ENCODE measurements at places on chromosomes 5 and 9.

DNA sequence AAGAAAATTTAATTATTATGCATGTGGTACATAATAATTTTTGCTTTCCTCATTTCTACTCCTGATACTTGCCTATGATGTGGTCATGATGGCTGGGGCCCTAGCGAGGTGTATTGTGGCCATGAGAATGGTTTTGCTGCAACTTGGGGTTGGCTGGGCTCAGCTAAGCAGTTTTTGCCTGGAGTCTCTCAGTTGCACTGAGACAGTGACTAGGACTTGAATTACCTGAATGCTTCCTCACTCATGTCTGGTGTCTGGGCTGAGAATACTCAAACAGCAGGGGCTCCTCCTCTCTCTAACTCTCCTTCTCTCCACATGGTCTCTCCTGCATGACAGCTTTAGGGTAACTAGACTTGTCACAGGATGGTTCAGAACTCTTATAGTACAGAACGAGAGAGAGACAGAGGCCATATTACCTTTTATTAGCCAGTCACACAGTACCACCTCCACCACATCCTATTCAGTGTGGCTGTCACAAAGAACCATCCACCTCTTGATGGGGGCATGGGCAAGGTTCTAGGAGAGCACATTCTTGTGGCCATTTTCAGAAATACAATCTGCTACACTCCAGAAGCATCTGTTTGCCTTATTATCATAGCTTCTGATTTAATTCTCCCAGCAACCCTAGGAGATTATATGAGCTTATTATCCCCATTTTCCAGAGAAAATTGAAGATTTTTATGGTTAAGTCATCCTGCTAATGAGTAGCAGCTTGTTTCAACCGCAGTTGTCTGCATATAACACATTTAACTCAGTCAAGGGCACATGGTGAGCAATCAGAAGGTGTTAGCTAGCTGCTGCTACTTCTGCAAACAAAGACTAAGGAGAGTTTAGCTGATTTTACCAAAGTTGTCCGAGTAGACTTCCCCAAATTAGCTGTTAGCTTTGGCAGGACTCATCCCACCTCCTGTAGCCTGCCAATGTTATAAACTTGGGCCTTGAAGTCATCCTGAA is 245.1 kb downstream of the DOCK8 start:
- no peak for DNase-seq

DNA sequence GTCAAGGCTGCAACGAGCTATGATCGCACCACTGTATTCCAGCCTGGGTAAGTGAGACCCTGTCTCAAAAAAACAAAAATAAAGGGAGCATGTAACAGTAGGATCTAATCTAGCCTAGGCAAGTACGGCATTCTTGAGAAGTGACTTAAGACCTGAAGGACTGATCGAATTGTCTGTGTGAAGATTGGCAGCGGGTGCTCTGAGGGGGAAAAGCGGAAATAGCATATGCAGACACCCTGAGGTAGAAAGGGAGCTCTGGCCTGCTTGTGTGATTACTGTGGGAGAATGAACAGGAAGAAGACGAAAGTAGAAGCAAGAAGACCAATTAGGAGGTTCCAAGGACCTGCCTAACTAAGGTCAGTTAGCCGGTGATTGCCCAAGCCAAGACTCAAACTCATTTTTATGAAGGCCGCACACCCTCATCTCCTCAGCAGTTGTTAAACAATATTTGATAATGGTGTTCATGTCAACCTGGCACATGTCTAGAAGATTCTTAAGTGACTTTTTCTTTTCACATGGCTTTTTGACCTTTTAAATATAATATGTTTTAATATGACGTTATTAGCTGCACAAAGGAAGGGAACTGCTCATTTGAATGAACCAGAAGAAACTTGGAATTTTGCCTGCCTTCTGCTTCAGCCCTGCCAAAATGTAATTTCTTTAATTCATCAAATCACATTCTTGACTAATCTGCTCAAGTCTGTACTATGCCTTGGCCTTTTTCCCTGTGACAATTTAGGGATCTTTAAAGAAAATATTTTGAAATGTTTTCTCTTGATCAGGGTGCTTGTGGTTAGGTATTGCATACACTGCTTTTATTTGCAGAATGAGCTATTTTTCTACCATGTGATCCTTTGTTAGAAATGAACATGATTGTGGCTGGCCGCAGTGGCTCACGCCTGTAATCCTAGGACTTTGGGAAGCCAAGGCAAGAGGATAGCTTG is 289.2 kb upstream of the DMRT1 start:
- no peak for DNase-seq

DNA sequence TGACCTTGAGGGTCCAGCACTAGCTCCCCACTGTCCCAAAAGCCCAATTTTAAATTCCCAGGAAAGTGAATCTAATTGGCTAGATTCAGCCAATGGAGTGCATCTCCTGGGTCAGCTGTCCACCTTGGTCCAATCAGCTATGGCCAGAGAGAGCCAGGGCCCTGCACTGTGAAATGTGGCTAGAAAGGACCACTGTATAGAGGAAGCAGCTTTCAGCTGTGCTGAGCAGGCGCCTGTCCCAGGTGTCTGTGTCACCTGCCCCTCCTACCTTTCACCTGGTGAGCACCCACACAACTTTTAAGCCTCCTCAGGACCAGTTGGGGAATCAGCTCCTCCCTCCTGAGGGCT is 186.2 kb downstream of the DRD1 start:
- no peak for DNase-seq

- no peak for DNase-seq
These were observed 1435.7 kb downstream of the MAT2B start for GRCh38 chr5:164941132-164941531.

DNA sequence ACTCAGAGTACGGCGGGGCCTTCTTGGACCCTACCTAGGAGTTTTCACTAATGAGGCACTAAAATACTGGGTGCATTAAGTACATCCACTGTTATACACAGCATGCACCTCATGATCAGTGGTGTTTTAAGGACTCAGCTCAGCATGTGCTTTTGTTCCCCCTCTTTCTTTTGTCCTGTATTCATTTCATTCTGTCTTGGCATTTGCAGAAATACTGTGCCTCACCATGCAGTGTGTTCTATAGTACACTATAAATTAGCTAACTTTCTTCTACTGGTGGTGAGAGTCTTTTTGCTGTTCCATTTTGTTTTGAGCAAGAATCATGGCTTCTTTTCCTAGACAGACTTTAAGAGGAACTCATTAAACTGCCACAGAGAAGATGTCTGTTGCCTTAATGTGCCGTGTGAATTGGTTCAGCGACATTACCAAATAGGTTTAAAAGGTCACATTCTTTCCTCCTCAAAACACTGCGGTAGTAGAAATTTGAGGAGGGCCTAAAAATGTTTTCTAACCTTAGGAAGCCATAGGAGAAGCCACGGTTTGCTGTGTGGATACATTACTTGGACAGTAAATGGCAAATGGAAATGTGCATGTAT is 276.6 kb downstream of the MAST4 start:
- DNase-seq = no peak

- no peak for DNase-seq
These were observed 33.9 kb upstream of the NKX2-5 start for GRCh38 chr5:173268750-173269432.

GRCh38 chr5:150656191-150657132 is 4.6 kb upstream of the MYOZ3 start:
- DNase-seq = peak; percentile 57

DNA sequence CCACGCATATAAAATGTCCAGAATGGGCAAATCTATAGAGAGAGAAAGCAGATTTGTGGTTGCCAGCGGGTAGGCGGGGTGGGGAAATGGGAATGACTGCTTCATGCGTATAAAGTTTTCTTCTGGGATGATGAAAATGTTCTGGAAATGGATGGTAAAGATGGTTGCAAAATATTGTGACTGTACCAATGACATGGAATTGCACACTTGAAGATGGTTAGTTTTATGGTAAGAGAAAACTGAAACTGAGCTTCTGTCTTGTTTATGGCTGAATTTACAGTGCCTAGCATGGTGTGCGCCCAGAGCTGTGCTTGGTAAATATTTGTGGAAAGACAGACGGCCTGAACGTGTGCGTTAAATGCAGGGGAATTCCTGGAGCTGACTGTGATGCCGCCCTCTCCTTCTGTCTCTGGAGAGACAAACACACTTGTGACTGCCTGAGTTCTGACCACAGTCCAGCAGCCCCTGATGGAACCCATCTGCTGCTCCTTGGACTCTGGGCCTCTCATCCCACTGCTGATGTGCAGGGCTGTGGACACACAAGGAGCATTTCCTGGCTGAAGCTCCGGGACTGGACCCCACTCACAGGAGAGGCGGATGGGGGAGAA is 8.6 kb upstream of the PTGES start:
- DNase-seq = no peak

- DNase-seq = peak; percentile 55
These were observed 1306.5 kb upstream of the CDH9 start for GRCh38 chr5:28344836-28345433.

DNA sequence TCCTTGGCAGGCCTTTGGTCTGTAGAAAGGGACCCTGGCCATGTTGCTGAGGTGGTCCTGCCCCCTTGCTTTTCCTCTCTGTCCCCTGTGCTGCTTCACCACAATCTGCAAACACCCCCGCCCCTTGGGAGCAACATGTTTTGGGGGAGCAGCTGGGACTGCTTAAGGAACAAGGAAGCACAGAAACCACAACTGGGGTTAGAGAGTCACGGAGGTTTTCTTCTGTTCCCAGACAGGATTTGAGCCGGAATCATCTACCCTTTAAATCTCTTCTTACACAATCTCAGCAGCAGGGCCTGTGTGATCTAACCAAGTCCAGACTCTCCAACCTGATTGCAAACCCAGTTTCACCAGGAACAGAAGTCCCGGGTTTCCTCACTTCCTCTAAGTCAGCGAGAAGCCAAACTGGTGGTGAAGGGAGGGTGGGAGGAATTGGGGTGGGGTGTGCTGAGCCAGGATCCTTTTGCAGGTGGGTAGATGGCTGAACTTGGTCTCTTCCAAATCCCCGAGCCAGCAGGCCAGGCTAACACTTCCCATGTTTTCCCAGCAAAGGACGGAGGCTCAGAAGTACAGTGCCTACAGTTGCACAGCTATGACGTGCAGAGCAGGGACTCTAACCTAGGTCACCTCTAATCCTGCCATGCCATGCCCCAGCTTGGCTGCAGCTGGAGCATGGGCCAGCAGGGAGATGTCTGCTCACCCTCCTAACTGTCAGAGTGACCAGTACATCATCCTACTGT is 25.0 kb downstream of the SH3PXD2B start:
- no peak for DNase-seq

DNA sequence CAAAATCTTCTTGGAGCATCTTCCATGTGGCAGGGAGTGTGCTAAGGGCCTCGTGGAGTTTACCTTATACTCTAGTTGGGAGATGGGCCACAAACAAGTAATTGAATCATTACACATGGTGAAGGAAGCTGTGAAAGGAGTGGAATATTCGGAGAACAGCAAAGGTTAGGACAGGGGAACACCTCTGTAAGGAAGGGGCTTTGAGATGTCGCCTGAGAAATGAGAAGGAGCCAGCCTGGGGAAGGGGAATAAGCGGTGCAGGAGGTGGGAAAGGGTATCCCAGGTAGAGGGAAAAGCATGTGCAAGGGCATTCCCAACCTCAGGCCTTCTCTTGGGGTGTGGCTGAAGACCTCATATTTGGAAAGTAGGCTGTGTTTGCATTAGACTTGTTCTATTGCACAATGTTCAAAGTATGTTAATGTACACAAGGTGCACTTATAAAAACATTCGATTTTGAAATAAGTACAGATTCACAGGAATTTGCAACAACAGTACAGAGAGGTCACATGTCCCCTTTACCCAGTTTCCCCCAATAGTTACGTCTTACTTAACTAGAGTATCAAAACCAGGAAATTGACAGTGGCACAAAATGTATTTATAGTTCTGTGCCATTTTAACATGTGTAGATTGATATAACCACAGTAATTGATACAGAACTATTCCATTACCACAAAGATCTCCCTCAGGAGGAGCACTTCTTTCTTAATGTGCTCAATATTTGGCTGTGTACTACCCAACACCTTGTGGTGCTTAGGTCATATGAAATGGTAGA is 2.4 kb upstream of the STOM start:
- DNase-seq = no peak

- no peak for DNase-seq
These were observed 116.8 kb upstream of the TBC1D2 start for GRCh38 chr9:98372077-98372836.

GRCh38 chr5:9297134-9297533 is 248.7 kb downstream of the SEMA5A start:
- no peak for DNase-seq

- DNase-seq = no peak
These were observed 27.4 kb upstream of the F2RL1 start for GRCh38 chr5:76791461-76791860.

GRCh38 chr5:54832045-54832444 is 153.3 kb downstream of the ESM1 start:
- DNase-seq = no peak

GRCh38 chr5:98839469-98840383 is 66.3 kb downstream of the RGMB start:
- no peak for DNase-seq

DNA sequence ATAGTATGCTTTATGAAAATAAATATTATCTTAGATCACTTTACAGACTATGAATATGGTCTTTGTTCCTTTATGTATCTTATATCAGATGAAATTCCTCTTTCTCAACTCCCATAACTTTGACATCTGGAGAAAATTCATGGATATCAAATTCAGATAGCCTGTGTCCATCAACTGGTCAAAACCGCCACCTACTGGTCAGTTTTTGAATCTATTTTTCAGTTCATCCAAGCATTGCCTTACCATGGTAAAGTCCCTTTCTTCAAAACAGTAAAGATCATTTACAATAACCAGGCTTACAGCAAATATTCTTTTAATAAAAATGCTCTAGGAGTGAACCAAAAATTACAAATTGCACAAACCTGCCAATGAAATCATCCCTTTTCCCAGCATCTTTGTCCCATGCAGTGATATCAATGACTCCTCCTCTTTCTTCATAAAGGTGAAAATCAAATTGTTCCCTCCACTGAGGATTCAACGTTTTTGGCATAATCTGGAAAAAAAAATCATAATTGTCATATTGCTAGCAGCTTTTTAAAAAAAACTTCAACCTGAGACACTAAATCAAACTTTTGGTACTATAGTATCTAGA is 290.5 kb downstream of the SLF1 start:
- DNase-seq = peak; percentile 49

GRCh38 chr5:68000805-68001204 is 214.8 kb upstream of the PIK3R1 start:
- DNase-seq = no peak

DNA sequence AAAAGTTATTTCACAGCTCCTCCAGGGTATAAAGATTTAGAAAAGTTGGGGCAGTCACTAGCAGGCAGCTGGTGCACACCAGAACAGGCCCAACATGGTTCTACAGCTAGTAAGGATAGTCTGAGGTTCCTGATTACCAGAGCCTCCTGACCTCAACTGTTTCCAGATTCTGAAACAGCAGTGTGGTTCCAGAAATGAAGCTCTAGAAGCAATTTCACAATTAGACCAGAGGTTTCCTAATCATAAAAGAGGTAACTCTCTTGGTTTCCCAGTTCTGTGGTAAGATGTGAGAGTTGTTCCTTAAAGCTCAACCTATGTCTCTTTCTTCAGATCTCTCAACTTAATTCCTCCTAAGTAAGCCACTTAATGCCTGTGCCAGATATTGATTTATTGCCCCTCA is 11.9 kb downstream of the AGTPBP1 start:
- no peak for DNase-seq

GRCh38 chr5:1385395-1386273 is 40.7 kb upstream of the CLPTM1L start:
- peak; percentile 88 for DNase-seq

- DNase-seq = no peak
These were observed 21.1 kb downstream of the UIMC1 start for GRCh38 chr5:176985516-176985915.
